ENCODE measurements at places on chromosomes 4 and X.

GRCh38 chr4:175891851-175892250, 79.8 kb upstream of the GPM6A start:
- DNase-seq = no peak

GRCh38 chrX:17033225-17033624, 86.8 kb downstream of the REPS2 start:
- no peak for DNase-seq

- peak; percentile 58 for DNase-seq
Observed at GRCh38 chr4:52911684-52912294, 49.7 kb downstream of the RASL11B start.

DNA sequence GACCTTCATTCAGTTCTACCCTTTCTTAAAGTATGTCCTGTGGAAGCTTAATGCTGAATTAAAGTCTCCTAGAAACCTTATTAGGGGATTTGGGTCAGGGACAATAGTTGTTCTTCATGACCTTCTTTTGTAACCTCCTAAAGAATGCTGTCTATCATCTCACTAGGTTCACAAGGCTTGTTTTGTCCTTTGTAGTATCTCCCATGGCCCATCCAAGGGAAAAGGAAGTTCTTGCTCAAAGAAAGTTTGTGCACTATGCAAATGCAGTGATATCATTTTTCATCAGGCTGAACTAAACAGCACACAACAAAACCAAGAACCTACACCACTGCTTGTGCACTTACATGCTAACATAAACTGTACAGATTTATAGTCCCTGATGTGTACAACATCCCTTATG, 46.6 kb upstream of the PGM2 start:
- DNase-seq = no peak

- DNase-seq = no peak
Observed at GRCh38 chr4:5998333-5998936, 19.8 kb downstream of the C4orf50 start.

DNA sequence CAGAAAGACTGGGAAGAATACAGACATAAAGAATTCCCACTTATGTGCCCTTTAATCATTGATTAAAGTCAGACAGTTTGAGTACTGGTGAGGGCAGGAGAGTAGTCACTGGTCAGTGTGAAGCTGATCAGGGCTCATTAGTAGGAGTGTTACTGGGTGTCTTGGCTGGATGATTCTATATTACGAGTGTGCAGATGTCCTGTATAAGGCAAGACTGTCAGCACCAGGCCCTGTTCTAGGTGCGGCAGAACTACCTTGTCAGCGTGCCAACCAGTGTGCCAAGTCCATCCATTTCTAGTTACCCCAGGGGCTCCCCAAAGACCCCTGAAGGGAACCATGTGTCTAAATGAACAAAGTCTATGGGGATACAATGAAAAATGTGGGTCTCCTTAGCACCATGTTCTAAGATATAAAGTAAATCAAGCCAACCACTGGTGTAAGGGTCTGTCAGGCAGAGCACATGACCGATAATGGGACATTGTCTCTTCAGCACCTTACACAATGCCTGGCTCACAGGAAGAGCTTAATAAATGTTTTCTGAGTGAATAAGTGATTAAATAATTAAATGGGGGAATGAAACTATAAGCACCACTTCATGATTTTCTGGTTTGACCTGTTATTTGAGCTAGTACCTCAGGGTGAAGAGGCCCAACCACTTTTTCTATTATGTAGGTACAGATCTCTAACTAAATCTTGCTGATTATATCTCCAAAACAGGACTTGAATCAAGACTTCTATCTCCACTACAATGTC, 205.0 kb downstream of the CAMK2D start:
- no peak for DNase-seq

- no peak for DNase-seq
Observed at GRCh38 chrX:13463608-13464007, 105.8 kb upstream of the EGFL6 start.

DNA sequence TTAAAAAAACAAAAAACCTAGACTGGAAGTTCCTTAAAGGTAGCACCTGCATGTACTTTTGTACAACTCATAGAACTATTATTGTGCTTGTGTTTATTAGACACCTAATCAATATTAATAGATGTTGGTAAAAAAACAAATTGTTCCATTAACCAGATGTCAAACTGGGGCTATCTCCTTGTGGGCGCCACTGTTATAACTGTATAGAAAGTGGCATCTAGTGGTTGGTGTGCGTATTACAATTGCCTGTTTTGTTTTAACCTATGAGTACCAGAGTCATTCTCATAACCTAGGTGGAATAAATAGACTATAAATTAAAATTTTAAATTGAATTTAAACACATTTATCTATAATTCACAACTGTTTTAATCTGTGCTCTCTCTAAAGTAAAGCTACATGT, 97.4 kb downstream of the COL4A5 start:
- DNase-seq = no peak

GRCh38 chrX:51461053-51462044, 35.0 kb downstream of the NUDT11 start:
- DNase-seq = no peak

DNA sequence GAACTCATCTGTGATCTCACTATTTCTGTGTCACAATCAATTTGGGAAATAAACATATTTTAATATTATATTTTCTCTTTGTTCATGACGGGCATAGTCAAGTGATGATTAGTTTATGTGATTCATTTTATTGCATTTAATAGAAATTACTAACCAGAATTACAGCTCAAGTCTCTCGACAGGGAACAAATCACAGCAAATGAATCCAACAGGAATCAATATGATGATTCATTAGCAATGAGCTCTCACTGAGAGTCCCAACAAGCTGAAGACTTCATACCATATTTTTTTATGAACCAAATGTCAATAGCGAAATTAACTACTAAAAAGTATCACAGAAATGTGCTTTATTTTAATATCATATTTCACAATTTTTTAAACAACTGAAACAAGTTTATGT, 649.7 kb downstream of the GRID2 start:
- no peak for DNase-seq

GRCh38 chrX:107107459-107107858, 11.2 kb downstream of the RBM41 start:
- DNase-seq = no peak

DNA sequence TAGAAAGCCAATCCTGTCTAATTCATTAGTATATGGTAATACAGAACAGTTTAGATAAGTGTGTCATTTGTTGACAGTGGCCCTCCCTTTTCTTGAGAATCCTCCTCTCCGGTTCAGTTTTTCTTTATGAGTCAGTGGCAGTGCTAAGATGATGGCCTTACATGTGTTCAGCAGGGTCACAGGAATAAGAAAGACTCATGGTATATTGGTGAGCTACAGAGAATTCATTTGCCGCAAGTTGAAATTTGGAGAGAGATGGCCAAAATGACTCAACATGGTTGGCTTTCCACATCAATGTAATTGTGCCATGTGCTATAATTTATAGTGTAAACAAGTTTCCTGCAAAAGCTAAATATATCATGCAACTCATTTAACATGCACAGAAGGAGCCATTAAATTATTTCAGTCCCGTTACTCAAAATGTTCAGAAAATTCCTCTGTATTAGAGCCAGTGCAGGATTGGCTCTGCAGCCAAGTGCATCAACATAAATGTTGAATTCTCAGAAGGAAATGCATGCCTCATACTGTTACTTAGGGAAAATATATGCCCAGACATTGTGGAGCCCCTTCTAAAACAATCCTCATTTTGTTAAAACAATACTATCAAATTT, 374.3 kb downstream of the AFF2 start:
- DNase-seq = no peak

DNA sequence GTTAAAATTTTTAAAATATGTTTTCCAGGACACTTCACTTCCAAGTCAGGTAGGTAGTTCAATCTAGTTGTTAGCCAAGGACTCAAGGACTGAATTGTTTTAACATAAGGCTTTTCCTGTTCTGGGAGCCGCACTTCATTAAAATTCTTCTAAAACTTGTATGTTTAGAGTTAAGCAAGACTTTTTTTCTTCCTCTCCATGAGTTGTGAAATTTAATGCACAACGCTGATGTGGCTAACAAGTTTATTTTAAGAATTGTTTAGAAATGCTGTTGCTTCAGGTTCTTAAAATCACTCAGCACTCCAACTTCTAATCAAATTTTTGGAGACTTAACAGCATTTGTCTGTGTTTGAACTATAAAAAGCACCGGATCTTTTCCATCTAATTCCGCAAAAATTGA, 49.7 kb downstream of the XIAP start:
- DNase-seq = no peak

DNA sequence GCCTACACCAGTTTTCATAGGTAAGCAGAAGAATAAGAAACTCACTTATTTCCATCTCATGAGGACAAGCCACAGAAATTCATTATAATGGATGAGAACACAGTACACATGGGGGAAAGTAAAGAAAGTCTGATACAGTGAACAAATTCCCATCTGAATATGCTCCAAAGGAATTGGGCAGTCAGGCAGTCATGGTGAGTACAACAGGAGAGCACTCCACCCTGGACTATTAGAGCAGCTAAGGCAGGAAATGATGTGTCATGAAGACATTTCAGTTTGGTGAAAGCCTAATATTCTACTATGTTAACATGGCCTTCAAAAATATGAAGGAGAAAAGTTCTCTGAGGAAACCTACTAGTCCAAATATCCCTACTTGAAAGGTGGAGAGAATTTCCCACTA, 92.0 kb upstream of the PRDX4 start:
- no peak for DNase-seq

DNA sequence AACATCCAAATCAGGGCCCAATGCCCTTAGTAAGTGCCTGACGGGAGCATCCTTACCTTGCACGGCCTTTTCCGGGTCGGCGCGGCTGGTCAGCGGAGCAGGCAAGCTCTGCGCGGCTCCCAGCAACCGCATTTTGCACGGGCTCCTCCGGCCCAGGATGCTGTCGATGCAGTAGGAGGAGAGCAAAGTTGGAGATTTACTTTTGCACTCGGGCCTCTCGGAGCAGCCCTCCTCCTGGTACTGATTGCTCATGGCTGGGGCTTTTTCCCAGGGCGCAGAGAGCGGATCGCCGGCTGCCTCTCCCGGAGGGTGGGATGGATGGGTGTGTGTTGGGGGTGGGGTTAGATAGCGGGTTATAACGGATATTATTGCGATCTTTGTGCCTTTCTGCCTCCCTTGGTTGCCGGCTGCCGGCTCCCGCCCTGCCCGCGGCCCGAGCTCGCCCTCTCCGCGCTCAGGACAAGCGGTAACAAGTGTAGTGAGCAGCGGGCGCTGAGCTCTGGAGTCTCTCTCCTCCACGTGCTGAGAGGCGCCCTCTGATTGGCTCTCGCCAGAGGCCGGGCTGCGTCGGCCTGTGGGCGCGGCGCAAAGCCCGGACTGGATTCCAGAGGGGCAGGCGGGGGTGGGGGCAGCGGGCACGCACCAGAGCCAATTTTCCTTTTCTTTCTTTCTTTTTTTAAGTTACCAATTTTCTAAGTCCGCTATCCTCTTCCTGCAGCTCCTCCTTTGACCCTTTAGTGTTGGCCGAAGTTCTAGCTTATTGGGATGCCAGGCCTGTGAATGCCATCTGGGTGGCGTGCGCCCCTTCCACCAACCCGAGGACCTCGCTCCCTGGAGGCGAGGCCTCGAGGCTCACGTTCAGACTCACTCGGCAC, at the start of gene ARX:
TSS of gene ARX (minus strand) at position 480 of the 875 bp plus-strand sequence. CDS start at position 252, 228 bp downstream.
- DNase-seq = peak; percentile 12

DNA sequence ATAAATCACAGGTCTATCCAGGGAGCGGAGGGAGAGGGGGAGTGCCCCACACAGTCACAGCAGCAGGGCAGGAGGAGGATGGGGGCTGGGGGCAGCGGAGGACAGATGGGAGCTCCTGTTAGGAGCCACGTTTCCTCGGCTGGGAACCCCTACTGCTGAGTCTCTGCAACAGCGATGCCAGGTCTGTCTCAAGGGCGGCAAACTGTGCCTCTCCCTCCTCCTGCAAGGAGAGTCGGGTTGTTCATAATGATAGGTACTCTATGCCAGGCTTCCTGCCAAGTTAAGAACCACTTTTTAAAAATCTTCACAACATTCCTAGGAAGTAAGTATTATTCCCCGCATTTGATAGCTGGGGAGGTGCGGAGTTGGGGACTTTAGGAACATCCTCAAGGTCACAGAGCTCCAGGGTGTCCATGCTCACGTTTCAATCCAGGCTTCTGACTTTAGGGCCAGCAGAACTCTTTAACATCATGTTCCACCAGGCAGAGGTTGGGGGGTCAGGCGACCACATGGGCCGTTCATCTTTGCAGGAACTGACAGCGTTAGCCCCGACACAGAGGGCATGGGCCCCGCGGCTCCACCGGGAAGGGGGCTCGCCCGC, 98.3 kb upstream of the MAML3 start:
- DNase-seq = peak; percentile 7

- DNase-seq = no peak
Observed at GRCh38 chrX:9770319-9770718, 4.7 kb upstream of the GPR143 start.

DNA sequence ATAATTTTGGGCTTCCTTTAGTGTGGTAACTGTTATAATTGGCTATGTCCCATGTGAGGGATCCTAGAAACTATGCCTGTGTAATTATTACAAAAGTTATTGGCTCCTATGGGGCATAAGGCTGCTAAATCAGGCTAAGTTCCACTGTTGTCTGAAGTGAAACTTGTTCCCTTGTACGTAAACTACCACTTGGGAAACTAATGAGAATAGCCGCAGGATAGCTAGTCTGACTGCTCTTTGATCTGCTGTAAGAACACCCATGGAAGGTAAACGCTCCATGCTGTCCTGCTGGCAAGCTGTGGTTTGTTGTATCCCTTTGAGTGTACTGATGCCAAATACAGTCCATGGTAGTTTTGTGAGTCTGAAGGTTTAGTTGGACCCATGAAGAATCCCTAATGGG, 9.3 kb upstream of the MAOA start:
- DNase-seq = no peak

DNA sequence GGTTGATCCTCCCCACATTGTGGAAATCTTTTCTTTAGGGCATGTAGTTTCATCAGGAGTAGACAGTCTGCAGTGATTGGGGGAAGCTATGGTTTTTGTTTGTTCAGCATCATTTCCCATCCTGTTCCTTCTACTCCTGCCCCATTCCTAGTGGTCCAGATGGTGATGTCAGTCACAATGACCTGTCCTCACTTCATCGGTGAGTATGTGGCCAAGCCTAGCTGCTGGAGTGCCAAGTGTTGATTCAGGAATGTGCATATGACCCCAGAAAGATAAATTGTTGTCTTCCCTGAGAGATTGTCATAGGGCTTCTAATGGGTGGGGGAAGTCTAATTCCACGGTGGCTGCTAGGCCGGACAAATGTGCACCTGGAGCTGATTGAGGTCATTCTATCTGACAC, 130.6 kb upstream of the FAT1 start:
- DNase-seq = no peak

DNA sequence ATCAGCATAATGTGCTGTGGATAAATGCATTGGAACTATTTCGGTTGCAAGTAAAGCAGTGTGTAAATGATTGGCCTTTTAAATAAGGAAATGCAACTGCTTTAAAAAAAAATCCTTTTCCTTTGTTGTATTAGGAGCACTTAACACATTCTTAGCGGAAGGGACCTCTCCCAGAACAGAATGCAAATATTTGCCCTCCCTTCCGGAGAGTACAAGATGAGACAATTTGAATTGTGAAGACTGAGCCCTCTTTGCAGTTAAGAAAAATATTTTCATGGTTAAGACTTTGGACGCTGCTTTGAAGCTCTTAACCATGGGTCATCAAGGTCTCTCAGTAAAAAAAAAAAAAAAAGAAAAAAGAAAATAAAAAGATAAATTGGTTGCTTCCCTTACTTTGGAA, 9.5 kb upstream of the NOX1 start:
- DNase-seq = no peak

- DNase-seq = peak; percentile 53
Observed at GRCh38 chrX:16436348-16437188, 213.4 kb upstream of the S100G start.

GRCh38 chr4:88583631-88584470, 8.4 kb upstream of the HERC3 start:
- no peak for DNase-seq

GRCh38 chr4:25180524-25181131, 20.4 kb upstream of the SEPSECS start:
- peak; percentile 71 for DNase-seq

Data from CD4-positive, alpha-beta T cell (primary cell).